ENCODE measurements at places on chromosomes 5 and 9.

- DNase-seq, result no peak
Observed at GRCh38 chr9:35311891-35312639, 150.3 kb downstream of the UNC13B start.

DNA sequence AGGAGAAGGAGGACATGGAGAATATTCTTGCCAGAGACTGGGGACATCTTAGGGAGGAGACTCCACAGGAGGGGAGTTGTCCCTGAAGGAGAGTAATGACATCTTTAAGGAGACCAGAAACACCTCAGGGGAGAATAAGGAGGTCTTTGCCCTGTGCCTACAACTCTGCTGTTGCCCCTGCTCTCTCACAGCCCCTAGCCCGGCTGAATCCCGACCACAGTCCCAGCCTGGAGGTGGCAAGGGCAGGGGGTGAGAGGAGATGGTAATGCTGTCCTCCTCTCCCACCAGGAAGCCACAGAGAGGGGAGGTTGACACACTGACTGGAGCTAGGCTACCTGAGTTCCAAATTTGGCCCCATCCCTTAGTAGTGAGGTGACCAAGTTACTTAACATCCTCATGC lies 30.2 kb upstream of the ENHO start:
- no peak for DNase-seq

GRCh38 chr5:148825716-148826052 lies 727 bp upstream of the ADRB2 start:
- DNase-seq, result no peak

DNA sequence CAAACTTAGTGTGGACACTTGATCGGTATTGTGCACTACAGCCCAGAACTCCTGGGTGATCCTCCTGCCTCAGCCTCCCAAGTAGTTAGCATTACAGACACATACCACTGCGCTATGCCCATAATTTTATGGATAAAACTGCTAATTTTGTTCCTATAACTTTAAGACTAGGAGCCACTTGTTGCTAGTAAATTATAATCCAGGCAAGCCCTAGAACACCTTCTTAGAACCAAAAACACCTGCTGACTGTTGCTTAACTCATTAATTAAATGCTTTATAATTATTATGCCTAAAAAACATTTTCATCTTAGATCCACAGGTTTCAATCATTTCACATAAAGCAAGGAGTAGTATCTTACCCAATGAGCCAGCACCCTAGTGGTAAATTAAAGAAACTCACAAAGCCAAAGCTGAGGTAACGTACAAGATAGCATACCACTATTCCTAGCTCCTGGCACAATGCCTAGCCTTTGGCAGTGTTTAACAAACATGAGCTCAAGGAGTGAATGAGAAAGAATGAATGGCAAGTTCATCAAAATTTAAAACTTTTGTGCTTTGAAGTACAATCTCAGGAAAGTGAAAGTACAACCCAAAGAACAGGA lies 5.4 kb downstream of the MRPS27 start:
- no peak for DNase-seq

GRCh38 chr5:16467363-16468219 lies 2.0 kb upstream of the ZNF622 start:
- no peak for DNase-seq

GRCh38 chr5:17373814-17374556 lies 124.0 kb upstream of the TAF11L2 start:
- DNase-seq, result no peak

- no peak for DNase-seq
Observed at GRCh38 chr5:158309088-158309807, 450.3 kb upstream of the CLINT1 start.

GRCh38 chr5:148615644-148616275 lies 38.6 kb downstream of the HTR4 start:
- no peak for DNase-seq

GRCh38 chr5:42074353-42074752 lies 149.3 kb downstream of the FBXO4 start:
- no peak for DNase-seq
